ENCODE measurements at places on chromosomes 5 and 9.

GRCh38 chr5:32369542-32370155 is 56.9 kb upstream of the MTMR12 start:
- DNase-seq = no peak

DNA sequence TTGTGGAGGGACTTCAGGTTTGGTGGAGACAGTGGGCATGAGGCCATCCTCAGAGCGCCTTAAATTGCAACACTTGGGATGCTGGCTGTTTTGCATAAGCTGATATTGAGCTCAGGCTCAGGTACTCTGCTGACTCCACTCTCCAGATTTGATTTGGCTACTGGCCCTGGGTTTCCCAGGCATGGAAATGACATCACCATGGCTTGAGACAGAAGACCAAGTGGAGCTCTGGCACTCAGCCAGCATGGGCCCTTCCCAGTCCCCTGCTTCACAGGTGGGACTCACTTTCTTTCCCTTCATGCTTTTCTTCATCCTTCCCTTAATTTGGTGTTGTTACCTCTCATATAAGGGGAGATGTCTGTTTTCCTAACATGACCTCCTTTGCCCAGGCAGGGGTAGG is 72.0 kb upstream of the IL12B start:
- DNase-seq = no peak

GRCh38 chr5:62762503-62762902 is 183.9 kb downstream of the LRRC70 start:
- DNase-seq = no peak

GRCh38 chr9:72721067-72721466 is 199.7 kb downstream of the TMC1 start:
- DNase-seq = no peak

- no peak for DNase-seq
These were observed 2.6 kb downstream of the INVS start for GRCh38 chr9:100101608-100102007.
